ENCODE measurements at places on chromosomes 11 and 22.

- peak; percentile 87 for DNase-seq
Measured at GRCh38 chr11:66313321-66314185, 3.3 kb downstream of the CD248 start.

GRCh38 chr11:116731821-116732220, 41.0 kb downstream of the BUD13 start:
- no peak for DNase-seq

- DNase-seq = no peak
Measured at GRCh38 chr11:120867531-120867930, 156.4 kb upstream of the TBCEL start.

GRCh38 chr11:72307439-72307838, 63.5 kb upstream of the PHOX2A start:
- DNase-seq = no peak

GRCh38 chr11:117572129-117572528, 224.9 kb downstream of the DSCAML1 start:
- DNase-seq = no peak

- DNase-seq = no peak
Measured at GRCh38 chr11:575313-575995, 816 bp upstream of the PHRF1 start.

- DNase-seq = no peak
Measured at GRCh38 chr11:128261011-128261421, 326.3 kb downstream of the ETS1 start.

DNA sequence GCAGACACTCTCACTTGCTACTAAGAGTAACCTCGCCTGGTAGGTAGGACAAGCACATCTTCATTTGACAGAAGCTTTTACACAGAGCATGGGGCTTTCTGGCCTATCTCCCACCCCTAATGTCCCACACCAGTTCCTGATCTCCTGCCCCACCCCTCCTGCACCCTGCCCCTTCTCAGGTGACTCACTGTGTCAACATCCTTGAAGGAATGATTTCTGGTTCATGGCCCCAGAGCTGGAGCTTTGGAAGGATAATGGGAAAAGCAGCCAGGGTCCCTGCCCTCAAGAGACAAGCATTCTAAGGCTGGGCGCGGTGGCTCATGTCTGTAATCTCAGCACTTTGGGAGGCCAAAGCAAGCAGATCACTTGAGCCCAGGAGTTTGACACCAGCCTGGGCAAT, 47.2 kb downstream of the LRFN4 start:
- no peak for DNase-seq

- DNase-seq = no peak
Measured at GRCh38 chr11:67614730-67615714, 8.3 kb downstream of the NDUFV1 start.

DNA sequence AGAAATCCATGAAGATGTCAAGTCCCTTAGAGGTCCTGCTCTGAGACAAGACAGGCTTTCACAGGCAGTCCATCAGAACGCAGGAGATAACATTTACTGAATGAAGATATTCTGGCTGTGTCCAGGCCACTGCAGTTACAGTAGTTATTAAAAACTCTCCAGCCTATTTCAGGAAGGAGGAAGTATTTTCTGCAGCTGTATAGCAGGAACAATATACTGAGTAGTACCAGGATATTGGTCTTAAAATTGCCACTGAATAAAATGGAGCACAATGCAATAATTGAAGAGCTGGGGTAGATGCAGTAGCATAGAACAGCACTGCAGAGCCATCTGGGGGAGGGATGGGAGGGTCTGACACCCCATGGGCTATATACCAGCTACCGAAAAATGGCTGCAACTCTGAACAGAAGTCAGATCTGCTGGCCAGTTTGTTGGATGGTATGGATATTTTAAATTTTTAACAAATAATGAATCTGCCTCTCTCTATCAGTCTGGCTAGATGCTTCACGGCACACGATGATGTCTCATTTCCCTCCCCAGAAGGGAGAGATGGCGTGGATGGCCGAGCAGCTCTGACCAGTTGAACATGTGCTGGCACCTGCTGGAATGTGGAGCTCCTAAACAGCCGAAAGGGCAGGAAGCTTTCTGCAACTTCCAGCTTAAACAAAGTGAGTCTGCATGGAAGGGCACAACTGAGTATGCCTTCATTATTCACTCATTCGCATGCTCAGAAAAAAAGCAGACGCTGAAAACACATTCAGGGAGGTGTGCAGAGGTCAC, 342.1 kb upstream of the SYN3 start:
- no peak for DNase-seq

DNA sequence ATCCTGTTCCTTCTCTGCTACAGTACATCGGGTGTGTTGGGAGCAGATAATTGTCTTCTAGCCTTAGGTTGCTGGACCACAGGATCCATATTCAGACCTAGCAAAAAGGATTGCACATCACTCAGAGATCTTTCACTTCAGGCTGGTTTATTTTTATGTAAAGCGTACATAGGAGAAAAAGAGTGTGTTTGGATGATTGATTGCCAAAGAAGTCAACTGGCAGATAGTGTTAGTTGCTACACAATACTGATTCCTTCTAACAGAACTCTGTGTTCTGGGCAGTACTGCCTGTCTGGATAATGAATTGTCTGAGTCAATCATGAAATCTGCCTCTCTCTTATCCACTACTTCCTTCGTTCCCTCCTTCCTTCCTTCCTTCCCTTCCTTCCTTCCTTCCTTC, 31.0 kb upstream of the PGM2L1 start:
- no peak for DNase-seq

DNA sequence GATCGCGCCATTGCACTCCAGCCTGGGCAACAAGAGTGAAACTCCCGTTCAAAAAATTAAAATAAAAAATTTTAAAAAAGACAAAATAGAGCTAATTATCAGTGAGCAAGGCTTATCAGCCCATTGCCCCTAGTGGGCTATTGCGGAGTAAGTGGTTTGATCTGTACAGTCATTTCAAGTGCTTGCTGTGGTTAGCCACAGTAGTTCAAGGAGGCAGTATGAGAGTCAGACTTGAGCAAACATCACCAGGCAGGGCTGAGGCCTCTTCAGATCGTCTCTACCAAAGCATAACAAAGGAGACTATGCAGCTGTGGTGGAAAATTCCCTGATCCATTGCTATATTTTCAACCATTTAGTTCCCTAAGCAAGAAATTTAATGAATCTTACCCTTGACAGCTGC, 4.3 kb upstream of the SBF2 start:
- no peak for DNase-seq

GRCh38 chr22:27237080-27237741, 564.3 kb downstream of the MN1 start:
- no peak for DNase-seq

Measured in femur (tissue), 1 donor.